ENCODE measurements at places on chromosomes 5 and 9.

DNA sequence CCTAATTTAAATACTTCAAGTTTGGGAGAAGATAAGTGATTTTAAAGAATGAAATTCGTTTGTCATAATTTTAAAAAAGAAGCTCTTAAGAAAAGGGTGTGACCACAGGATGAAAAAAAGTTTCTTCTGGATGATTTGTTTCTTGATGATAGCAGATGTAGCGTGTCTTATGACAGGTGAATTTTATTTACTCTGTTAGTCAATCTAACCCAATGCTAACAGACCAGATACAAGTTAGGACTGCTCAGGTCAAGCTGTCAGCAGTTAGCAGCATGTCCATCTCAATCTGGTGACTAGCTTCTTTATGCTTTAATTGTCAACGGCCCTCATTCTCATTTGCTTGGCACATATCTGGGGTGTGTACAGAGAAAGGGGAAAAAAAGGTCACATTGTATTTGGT lies 456.0 kb downstream of the BNC2 start:
- no peak overlapping the region for H3K27ac ChIP-seq
- DNase-seq, result no peak
- no peaks in the 10 kb centered on the region for H3K4me1 ChIP-seq
- no peak overlapping the region for H3K4me3 ChIP-seq
- no peaks in the 10 kb centered on the region for H3K27me3 ChIP-seq
- no peaks in the 10 kb centered on the region for H3K36me3 ChIP-seq

DNA sequence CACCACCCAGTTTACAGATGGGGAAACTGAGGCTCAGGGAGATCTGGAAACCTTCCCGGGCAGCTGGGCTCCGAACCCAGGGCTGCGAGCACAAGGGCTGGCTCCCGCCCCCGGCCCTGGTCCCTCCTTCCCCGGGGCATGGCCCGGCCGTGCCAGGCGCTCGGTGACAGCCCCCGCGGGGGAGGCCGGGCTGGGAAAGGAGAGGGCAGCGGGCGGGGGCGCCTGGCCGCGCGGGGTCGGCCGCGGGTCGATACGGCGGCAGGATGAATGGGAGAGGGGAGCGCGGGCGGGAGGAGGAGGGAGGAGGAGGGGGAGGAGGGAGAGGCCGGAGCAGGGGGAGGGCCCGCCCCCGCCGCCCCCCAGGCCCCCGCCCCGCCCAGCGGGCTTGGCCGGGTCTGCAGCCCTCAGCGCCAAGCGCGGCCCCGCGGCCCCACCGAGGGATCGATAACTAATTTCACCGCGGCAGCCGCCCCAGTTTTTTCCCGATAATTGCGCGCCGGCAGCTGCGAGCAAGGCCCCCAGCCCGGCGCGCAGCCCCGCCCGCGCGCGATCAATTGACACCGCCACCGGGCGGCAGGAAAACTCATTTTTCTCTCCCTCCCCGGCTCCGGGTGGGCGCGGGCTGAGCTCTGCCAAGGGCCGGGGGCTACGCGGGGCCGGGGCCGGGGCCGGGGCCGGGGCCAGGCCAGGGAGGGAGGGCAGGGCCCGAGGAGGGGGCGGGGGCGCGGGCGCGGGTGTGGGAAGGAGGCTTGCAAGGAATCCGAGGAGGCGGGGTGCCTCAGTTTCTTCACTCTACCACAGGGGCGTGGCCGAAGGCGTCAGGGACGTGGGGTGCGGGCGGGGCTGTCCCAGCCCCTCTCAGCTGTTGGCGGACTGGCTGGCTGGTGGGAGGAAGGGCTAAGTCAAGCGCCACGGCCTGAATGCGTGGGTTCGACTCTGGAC lies 52.1 kb downstream of the C9orf50 start:
- no peaks in the 10 kb centered on the region for H3K36me3 ChIP-seq
- no peak overlapping the region for H3K27ac ChIP-seq
- no peak overlapping the region for H3K4me3 ChIP-seq
- H3K27me3 ChIP-seq, result no peaks in the 10 kb centered on the region
- H3K4me1 ChIP-seq, result peaks cover 21% of the 10 kb centered on the region

DNA sequence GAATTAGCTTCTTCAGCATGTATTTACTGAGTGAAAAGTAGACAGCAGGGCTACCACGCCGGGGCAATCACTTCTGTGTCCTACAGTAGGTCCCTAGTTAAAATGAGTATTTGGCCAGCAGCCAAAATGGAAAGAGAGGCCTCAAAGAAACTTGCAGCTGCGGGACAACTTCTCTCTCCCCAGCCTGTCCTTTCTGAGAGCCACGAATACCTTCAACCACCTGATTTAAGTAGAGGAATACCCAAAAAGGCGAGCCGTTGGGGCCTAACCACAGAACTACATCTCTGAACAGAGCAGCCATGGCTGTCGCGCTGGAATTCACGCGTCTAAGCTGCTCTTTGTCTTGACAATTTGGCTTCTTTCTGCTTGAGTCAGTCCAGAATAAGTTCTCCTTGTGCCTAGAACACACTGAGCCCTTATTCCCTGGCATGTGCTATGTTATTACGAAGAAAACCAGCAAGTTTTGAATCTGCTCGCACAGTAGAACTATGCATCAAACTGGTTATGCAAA lies 43.8 kb upstream of the GOLPH3 start:
- H3K27ac ChIP-seq, result no peak overlapping the region
- no peaks in the 10 kb centered on the region for H3K36me3 ChIP-seq
- no peaks in the 10 kb centered on the region for H3K27me3 ChIP-seq
- no peaks in the 10 kb centered on the region for H3K4me1 ChIP-seq
- no peak overlapping the region for H3K4me3 ChIP-seq

DNA sequence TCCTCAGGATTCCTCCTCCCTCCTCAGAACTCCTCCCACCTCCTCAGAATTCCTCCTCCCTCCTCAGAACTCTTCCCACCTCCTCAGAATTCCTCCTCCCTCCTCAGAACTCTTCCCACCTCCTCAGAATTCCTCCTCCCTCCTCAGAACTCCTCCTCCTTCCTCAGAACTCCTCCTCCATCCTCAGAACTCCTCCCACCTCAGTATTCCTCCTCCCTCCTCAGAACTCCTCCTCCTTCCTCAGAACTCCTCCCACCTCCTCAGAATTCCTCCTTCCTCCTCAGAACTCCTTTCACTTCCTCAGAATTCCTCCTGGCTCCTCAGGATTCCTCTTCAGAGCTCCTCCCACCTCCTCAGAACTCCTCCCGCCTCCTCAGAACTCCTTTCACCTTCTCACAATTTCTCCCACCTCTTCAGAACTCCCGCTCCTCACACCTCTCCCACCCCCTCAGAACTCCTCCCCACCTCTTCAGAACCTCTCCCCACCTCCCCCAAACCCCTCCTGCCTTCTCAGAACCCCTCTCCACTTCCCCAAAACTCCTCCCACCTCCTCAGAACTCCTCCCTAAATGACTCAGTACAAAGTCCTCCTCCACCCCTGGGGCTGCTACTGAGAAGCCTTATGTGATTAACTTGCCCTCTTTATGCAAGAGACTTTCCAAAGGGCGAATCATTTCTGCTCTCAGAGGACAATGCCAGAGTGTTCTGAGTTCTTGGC lies 23.2 kb downstream of the SLC46A2 start:
- no peaks in the 10 kb centered on the region for H3K4me1 ChIP-seq
- H3K36me3 ChIP-seq, result peaks cover 8% of the 10 kb centered on the region

DNA sequence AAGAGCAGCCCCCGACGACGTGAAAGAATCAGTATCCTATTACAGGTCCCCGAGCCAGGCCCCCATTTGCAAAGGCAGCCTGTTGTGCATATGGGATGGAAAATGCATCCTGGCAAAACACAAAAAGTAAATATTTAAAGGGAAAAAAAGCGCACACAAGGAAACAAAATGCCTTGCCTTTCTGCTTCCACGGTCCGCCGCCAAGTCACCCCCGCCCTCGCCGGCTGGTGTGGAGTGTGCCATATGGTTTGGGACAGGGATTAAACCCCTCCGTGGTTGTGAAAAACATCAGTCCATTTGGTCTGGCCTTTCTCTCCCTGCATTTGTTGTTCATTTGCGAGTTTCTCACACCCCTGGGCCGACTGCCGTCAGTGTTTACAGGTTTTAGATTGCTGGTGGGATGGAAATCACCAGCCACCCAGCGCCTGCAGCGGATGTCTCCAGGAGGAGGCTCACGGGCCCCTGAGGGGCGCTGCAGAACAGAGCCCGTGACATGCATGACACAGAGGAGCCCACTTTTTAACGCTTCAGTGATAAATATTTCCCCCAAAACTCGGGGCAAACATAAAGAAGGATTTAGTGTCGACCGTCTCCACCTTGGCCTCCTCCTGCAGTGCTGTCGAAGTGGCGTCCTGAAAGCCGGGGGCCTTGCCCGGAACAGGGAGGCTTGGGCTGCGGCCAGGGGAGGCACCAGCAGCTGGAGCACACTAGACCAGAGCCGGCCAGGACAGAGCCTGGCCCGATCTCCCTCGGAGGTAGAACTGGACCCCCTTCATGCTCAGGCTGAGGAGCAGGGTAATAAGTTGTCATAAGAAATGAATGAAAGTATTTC lies 161.5 kb downstream of the HSD17B3 start:
- DNase-seq, result no peak
- H3K27me3 ChIP-seq, result no peaks in the 10 kb centered on the region
- H3K4me1 ChIP-seq, result peaks cover 6% of the 10 kb centered on the region
- H3K36me3 ChIP-seq, result no peaks in the 10 kb centered on the region

GRCh38 chr9:91433180-91433579 lies 9.5 kb upstream of the NFIL3 start:
- H3K4me1 ChIP-seq, result no peaks in the 10 kb centered on the region
- H3K36me3 ChIP-seq, result no peaks in the 10 kb centered on the region
- DNase-seq, result no peak

GRCh38 chr5:56003179-56003578 lies 8.4 kb upstream of the IL6ST start:
- H3K27me3 ChIP-seq, result no peaks in the 10 kb centered on the region
- H3K4me1 ChIP-seq, result peaks cover 15% of the 10 kb centered on the region
- DNase-seq, result no peak
- no peaks in the 10 kb centered on the region for H3K36me3 ChIP-seq
- no peak overlapping the region for H3K4me3 ChIP-seq
- H3K27ac ChIP-seq, result no peak overlapping the region

DNA sequence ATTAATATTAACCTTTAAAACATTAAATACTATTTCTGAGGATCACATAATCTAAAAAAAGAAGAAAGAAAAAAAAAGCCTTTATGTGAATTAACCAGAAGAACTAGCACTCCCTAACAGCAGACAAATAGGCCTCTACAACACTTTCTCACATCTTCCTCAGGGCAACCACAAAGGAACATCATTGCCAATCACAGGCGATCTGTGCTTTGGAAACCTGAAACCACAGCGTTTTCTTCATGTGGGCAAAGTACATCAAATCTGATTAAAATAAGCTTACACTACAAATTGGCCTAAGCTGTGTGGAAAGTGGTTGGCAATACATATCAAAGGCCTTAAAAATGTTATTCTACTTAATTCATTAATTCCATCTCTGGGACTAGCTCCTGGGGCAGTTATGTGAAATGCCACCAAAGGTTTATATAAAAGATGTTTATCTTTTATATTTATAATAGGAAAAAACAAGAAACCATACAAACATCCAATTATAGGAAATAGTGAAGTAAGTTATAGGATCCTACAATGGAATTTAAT lies 184.8 kb upstream of the TBCA start:
- H3K36me3 ChIP-seq, result no peaks in the 10 kb centered on the region
- peaks cover 8% of the 10 kb centered on the region for H3K4me1 ChIP-seq
- no peak overlapping the region for H3K27ac ChIP-seq
- no peak overlapping the region for H3K4me3 ChIP-seq

- H3K27me3 ChIP-seq, result no peaks in the 10 kb centered on the region
- no peaks in the 10 kb centered on the region for H3K36me3 ChIP-seq
- DNase-seq, result no peak
- peak overlapping the region; percentile 4 for H3K4me3 ChIP-seq
- H3K27ac ChIP-seq, result peak overlapping the region; percentile 34
Observed at GRCh38 chr9:36457836-36458429, 57.9 kb upstream of the RNF38 start.

DNA sequence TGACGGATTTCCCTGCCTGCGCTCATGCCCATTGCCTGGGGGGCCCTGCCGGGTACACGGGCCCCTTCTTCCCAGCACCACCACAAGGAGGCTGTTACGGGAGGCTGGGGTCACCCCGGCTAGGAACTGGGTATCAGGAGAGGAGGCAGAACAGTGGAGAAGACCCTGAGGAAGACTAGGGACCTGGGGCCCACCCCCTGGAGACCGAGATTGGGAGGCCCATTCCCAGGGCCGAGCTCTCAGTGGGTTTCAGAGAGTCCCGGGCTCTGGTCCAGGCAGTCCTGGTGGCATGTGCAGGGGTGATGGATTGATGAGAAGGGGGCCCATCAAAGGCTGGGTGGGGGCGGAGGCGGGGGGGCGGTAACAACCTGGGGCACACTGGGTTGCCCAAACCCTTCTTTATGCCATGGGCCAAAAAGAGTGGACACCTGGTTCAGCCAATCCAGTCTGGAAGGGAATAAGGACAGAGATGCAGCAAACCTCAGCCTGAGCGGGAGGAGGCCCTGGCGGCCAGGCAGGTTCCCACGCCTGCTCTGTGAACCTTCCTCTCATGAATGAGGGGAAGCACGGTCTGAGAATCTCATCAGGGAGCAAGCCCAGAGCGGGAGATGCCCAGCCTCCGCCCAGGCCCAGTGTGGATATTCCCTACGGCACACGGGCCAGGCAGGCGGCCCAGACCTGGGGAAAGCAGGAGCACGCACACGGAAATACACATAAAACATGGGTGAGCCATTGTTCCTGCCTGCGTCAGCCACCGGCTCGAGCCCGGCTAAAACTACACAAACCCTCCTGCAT lies 785 bp upstream of the P4HA2 start:
- H3K4me3 ChIP-seq, result peak overlapping the region; percentile 52
- DNase-seq, result no peak
- no peaks in the 10 kb centered on the region for H3K36me3 ChIP-seq
- H3K27ac ChIP-seq, result no peak overlapping the region
- peaks cover 15% of the 10 kb centered on the region for H3K4me1 ChIP-seq
